ENCODE measurements at places on chromosomes 5 and 9. TPM values are rescaled to one million over a fixed set of nuclear protein-coding genes. Genes with fewer than 3 reads are reported as not detected.

GRCh38 chr5:129098488-129099183, 4.1 kb downstream of the ISOC1 start:
- no peak for DNase-seq

DNA sequence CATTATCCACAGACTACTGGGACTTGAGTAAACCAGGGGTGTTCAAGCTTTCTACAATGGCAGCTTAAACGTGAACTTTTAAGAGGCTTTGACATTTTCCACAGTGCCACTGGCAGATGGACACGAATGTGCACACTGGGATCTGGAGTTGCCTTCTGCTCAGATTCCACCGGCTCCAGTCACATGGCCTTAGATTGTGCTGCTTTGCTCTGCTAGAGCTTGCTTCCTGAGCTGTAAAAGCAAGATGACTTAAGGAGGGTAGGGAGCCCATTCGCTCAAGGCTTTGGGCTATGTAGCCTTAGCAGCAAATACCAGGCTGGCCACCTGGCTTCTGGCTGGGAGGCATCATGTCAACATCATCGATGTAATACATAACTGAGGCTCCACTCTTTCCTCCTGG, 436.9 kb downstream of the MED10 start:
- DNase-seq, result no peak

- DNase-seq, result no peak
Observed at GRCh38 chr5:107331312-107331711, 339.4 kb downstream of the EFNA5 start.

DNA sequence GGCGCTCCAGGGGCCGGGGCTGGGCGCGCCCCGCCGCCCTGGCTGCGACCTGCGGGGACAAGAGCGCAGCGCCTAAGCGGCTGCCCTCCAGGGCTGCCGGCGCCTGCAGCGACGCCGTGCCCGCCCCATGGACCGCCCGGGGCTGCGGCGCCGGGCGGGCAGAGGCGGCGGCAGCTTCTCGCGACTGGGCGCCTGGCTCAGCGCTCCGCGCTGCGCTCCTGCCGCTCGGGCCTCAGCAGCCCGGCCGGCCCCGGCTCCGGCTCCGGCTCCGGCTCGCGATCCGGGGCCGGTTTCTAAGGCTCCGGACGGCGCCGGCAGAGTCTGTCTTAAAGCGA, at the start of gene PITX1:
Gene PITX1, minus strand, starts transcription at position 328 of the 335 bp plus-strand sequence. CDS start 347 bp downstream, outside the sequence.
- DNase-seq, result no peak

The LPAR1 gene
- polyA plus RNA-seq, result 12.9 TPM
